ENCODE measurements at places on chromosomes 11 and 22. TPM values are rescaled to one million over a fixed set of nuclear protein-coding genes. Genes with fewer than 3 reads are reported as not detected.

DNA sequence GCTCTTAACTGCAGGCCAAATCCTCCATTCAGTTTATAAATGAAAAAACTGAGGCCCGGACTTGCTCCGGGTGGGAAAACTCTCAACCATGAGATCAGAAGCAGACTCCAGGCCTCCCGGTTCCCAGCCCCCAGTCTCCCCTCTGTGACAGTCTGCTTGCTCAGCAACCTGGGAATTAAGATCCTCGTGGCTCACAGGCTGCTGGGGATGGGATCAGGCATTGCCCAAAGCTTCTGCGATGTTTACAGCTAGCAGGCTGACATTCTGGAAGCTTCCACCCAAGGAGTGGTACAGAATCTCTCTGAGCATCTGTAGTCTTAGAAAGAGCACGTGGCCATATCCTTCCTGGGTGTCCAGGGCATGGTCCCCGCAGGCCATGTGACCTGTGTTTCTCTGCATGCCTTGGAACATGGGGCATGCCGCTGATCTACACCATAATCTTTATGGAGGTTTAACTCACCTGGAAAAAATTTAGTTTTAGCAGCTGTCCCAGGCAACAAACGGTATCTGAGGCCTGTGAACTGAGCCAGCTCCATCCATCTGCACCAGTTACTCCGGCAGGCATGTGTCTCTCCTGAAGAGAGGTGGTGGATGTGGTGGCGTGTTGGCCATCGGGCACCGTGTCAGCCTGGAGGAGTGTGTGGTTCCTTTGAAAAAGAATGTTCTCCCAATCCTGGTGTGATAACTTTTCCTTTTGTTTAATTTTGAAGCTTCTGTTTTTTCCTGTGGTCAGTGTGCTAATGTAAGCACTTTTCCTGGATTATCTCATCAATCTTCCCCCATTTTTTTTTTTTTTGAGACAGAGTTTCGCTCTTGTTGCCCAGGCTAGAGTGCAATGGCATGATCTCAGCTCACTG lies 7.9 kb downstream of the FBLN1 start:
- DNase-seq: no peak

EMID1 gene
- total RNA-seq: not detected

ENTHD1 gene
- total RNA-seq: 0.95 TPM

- no peak for DNase-seq
Observed at GRCh38 chr11:70862093-70862492, 390.3 kb downstream of the SHANK2 start.

- no peak for DNase-seq
Observed at GRCh38 chr22:29787371-29787980, 20.3 kb downstream of the UQCR10 start.

GRCh38 chr11:76782531-76783293 lies 444 bp upstream of the TSKU start:
- peak; percentile 81 for DNase-seq

GRCh38 chr11:10301656-10302358 lies 3.1 kb upstream of the ADM start:
- DNase-seq: no peak

DNA sequence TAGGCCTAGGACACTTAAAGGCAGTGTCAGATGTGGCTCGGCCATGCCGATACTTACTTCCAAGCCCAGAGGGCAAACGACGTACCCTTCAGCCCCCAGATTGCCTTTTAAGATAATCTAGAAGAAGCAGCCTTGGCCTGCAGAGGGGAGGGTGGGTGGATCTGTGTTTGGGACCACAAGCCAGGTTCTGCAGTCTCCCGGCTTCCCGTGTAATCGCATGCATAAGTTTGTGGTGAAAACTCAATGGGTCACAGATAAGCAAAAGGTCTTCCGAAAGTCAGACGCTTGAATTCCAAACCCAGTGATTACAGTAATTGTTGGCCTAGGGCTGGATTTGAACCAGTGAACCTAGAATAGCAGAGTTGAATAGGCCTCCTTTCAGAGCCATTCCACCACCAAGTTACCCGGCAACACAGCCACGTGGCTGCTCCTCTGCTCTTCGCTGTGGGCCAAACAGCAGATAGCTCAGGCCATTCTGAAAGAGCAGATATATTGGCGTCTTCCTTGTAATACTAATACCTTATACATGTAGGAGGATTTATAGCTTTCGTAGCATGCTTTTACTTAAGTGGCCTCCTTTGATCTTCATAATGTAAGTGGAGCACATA lies 170.8 kb upstream of the CADM1 start:
- DNase-seq: no peak

DNA sequence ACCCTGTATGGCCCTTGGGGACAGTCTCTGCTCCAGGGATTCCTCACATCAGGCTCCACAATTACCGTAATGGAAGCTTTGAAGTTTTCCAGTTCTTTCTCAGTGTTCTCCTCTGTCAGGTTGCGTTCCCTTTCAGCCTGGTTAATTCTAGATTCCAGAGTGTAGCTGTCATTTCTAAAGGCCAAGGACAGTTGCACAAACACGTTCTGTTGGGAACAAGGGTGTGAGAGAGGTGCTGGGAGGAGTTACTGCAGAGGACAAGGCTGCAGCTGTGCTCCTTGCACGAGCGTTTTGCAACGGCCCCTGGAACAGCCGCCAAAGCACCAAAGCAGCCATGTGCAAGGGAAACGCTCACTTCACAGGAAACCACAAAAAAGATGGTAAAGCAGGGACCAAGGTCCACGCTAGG lies 35.9 kb upstream of the LYVE1 start:
- DNase-seq: no peak

DNA sequence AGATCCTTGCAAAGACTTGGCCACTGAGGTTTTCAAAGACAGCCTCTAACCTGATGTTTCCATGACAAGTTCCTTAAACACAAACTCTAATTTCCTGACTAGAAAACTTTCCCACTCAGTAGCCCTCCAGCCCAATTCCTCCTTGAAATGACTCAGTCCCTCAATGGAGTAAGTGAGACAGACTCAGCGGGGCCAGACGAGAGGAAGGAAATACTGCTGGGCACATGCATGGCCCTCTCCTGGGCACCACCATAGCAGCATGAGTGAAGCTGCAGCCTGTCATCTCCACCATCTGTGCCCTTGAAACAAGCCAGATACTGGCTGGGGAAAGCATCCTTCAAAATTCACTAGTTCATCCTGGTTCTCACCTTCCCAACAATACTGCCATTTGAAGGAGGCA lies 76.2 kb upstream of the GDPD4 start:
- DNase-seq: no peak

GRCh38 chr11:93719310-93719709 lies 22.0 kb downstream of the TAF1D start:
- DNase-seq: no peak

DNA sequence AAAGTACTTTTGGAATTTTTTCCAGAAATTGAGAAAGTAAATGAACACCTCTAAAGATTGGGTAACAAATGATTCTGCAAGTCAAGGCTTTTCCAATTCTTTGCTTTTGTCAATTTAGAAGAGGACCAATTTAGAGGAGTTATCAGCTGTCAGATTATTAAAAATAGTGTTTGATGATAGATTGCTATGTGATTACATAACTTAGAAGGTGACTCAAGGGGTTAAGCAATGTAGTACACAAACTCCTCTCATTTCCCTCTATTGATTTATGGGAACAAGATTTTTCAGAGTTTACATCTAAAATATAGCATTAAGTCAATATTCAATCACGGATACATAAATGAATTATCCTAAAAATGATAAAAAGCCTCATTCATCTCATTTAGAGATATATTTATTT lies 70.3 kb downstream of the INSC start:
- no peak for DNase-seq

DNA sequence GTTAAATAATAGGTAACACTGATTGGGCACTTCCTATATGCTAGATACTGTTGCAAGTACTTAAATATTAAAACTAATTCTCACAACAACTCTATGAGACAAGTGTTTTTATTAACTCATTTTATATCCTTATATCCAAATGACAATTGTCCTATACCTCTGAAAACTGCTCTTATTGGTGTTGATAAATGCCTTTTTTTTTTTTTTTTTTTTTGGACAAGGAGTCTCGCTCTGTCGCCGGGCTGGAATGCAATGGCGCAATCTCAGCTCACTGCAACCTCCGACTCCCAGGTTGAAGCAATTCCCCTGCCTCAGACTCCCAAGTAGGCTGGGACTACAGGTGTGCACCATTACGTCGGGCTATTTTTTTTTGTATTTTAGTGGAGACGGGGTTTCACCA lies 41.6 kb downstream of the MRTFA start:
- DNase-seq: no peak

OR51B2 gene
- not detected for total RNA-seq

DNA sequence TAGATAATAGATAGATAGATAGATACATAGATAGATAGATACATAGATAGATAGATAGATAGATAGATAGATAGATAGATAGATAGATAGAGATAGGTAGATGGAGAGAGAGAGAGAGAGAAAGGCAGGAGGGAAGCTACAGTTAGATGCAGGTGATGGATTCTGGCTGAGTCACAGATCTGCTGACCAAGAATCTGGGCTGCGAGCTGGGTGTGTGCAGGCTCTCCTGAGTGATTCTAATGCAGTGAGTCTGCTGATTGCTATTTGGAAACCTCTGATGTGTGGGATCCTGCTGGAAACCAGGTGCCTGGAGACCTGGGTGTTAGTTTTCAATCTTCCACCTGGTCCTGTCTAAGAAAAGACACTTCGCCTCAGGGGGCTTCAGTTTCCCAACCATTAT lies 1441.8 kb downstream of the TBC1D22A start:
- DNase-seq: no peak

DNA sequence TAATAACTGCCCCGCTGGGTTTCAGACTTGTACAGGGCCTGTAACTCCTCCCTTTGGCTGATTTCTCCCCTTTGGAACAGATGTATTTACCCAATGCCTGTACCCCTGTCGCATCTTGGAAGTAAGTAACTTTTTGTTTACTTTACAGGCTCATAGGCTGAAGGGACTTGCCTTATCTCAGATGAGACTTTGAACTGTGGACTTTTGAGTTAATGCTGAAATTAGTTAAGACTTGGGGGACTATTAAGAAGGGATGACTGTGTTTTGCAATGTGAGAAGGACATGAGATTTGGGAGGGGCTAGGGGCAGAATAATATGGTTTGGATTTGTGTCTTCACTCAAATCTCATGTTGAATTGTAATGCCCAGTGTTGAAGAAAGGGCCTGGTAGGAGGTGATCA lies 62.0 kb downstream of the TRPC6 start:
- DNase-seq: no peak

- DNase-seq: peak; percentile 70
Observed at GRCh38 chr22:30605449-30606110, 1.4 kb upstream of the TCN2 start.

HMOX1 gene
- total RNA-seq: 2.8 TPM

- no peak for DNase-seq
Observed at GRCh38 chr11:107271425-107271824, 186.2 kb downstream of the CWF19L2 start.

AHNAK gene
- 85.2 TPM for total RNA-seq

- peak; percentile 48 for DNase-seq
Observed at GRCh38 chr11:46333394-46333947, 13.8 kb upstream of the DGKZ start.

- no peak for DNase-seq
Observed at GRCh38 chr11:82557274-82557673, 176.4 kb downstream of the FAM181B start.

GRCh38 chr11:123505546-123506299 lies 75.7 kb downstream of the GRAMD1B start:
- DNase-seq: no peak

GRCh38 chr11:34426766-34427185 lies 12.0 kb upstream of the CAT start:
- DNase-seq: no peak

- no peak for DNase-seq
Observed at GRCh38 chr11:108663154-108663877, 1.6 kb upstream of the DDX10 start.

DNA sequence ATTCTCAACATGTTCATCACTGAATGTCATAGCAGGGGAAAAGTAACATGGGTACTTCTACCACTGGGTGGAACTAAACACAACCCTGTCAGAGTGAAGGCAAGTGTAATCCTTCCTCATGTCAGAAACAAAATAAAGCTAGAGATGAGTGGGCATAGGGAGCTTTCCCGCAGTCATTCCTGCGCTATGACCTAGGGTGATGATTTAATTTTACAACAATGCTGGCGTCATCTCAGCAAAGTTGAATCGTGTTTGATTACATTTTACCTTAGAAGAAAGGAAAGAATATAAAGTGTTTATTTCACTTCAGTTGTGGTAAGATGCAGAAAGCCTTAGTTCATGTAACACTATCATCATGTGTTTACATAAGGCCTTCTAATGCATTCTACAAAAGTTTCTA lies 355.6 kb downstream of the METTL15 start:
- DNase-seq: no peak

IL17REL gene
- 1.1 TPM for total RNA-seq

DNA sequence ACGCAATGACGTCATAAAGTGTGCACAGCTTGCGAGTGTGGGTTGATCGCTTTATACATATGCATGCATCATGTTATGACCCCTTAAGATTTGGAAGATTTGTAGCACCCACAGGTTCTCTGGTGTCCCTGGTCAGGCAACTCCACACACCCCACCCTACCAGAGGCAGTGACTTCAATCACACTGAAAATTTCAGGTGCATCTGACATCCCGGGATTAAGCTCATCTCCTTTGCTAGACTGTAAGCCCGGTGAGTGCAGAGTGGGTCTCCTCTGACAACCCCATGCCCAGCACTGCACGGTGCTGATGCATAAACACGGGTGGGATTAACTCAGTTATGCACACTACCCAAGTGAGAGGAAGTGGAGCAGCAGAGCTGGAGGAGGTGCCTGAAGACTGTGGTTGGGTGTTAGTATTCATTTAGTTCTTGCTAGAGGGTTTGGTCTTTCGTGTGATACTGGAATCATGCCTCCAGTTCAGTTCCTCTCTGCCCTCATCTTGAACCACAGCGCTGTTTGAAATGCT lies 6.5 kb downstream of the ARSA start:
- DNase-seq: peak; percentile 79

OR5B21 gene
- not detected for total RNA-seq

- no peak for DNase-seq
Observed at GRCh38 chr11:62044639-62045121, 77.2 kb upstream of the FTH1 start.

SSTR3 gene
- 9.3 TPM for total RNA-seq

DNA sequence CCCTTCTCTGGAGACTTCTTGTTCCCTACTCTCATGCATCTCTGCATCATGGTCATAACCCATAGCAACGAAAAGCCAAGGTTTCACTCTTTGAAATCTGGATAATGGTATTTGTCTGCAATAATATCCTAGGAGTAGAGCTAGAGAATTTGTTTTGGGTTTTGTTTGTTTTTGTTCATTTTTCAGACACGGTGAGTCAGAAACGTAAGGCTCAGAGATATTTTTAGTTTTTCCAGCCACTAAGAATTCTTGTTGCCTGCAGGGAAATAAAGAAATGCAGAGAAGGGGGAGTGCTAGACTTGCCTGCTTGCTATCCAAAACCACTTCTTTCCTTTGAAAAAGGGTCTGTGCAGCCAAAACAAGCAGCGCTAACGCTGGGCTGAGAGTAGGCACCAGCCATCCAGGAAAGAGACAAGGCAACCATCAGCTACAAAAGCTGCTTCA lies 26.0 kb downstream of the POU2AF3 start:
- no peak for DNase-seq

- no peak for DNase-seq
Observed at GRCh38 chr11:33697997-33698396, 2.6 kb downstream of the C11orf91 start.

NUDT8 gene
- total RNA-seq: 24.3 TPM

RBM4B gene
- total RNA-seq: 11.7 TPM

- DNase-seq: no peak
Observed at GRCh38 chr11:17531071-17531600, 13.1 kb downstream of the USH1C start.

- DNase-seq: no peak
Observed at GRCh38 chr11:73454987-73455386, 78.8 kb downstream of the RELT start.

UBQLNL gene
- total RNA-seq: 0.17 TPM

GRCh38 chr11:88538098-88538497 lies 200.6 kb upstream of the CTSC start:
- no peak for DNase-seq

MFRP gene
- total RNA-seq: not detected
